ENCODE measurements at places on chromosomes 2 and 18. TPM values are rescaled to one million over a fixed set of nuclear protein-coding genes. Genes with fewer than 3 reads are reported as not detected.

- H3K4me1 ChIP-seq: peaks cover 93% of the 10 kb centered on the region
- peak overlapping the region; percentile 65 for H3K27ac ChIP-seq
- no peak overlapping the region for H3K4me3 ChIP-seq
- no peaks in the 10 kb centered on the region for H3K27me3 ChIP-seq
Measured at GRCh38 chr2:65070172-65070830, 14.1 kb downstream of the CEP68 start.

DNA sequence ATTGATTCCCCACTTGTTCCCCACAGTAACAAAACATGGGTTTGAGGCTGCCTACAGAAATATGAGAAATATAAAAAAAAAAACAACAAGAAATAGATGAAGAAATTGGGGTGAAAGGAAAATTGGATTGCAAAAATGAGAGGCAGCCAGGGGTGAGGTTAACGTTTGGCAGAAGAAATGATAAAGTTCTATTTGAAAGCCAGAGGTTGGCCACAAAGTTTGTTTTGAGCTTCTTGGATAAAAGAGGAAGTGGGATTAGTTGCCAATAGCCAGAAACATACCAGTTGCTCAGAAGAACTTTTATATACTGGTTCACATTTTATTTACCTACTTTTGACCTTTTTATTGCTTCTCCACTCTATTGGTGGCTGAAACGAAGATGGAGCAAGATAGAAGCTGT is 67.5 kb downstream of the FASTKD2 start:
- no peak for DNase-seq
- no peak overlapping the region for H3K4me3 ChIP-seq
- no peaks in the 10 kb centered on the region for H3K4me1 ChIP-seq
- H3K27me3 ChIP-seq: no peaks in the 10 kb centered on the region
- H3K36me3 ChIP-seq: peaks cover 8% of the 10 kb centered on the region

DNA sequence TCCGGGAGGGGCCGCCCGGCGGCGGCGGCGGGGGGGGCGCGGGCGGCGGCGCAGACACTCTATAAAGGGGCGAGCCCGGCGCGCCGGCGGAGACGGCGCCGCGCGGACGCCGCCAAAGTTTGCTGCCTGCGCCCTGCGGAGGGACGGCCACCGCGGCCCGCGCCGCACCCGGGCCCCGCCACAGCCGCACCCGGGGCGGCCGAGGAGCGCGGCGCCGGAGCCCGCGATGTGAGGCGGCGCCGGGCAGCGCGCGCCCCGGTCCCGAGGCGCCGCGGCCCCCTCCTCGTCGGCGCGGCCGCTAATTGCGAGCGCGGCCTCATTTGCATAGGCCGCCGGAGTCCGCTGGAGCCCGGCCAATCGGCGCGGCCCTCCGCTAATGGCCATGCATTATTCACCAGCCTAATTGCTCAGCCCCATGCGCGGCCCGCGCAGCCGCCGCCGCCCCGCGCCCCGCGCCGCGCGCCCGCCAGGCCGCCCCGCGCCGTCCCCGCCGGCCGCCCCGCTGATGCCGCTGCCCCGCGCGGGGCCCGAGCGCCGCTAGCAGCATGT is at the start of gene SALL3:
TSS of gene SALL3 (plus strand) at position 89 of the 549 bp plus-strand sequence. CDS start at position 546, 457 bp downstream.
- no peak for DNase-seq
- no peak within 1 kb of the TSS for H3K27ac ChIP-seq
- peaks cover 96% of the 10 kb centered on the region for H3K27me3 ChIP-seq
- H3K4me3 ChIP-seq: peak within 1 kb of the TSS; percentile 52
- H3K36me3 ChIP-seq: no peaks in the 10 kb centered on the region

DNA sequence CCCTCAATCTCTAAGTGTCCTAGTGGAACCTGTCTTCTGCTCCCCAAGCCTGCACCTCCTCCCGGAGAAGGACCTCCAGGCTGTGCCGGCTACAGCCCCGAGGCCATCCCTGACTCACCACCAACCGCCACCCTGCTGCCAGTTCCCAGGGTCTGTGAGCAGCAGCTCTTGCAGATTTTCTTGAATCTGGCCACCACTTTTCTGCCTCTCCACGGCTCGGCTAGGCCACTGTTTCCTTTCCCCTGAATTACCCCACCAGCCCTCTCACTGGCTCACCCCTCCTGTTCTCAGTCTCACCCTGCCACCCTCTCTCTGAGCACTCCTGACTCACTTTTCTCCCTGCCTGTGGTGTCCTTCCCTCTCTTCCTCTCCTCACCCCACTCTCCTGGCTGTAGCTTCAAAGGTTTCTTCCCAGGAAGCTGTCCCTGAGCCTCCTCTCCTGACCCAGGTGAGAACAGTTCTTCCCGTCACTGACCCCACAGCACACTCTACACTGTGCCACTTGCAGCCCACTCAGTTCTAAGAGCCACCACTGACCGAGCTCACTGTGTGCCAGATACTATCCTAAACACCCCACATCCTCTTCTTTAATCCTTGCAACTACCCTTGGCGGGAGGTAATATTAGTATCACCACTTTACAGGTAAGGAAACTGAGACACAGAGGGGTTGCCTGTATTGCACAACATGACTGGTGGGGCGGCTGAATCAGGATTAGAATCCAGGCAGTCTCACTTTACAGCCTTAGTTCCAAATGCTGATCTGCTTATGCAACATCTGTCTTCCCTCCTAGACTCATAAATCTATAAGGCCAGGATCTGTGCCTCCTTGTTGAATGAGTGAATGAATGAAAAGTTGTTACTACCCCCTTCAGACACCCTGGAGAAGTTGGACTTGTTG is 111.6 kb downstream of the SMAD7 start:
- peak overlapping the region; percentile 90 for H3K27ac ChIP-seq
- H3K4me3 ChIP-seq: no peak overlapping the region
- H3K27me3 ChIP-seq: no peaks in the 10 kb centered on the region
- no peak for DNase-seq
- peaks cover 70% of the 10 kb centered on the region for H3K4me1 ChIP-seq
- no peaks in the 10 kb centered on the region for H3K36me3 ChIP-seq

DNA sequence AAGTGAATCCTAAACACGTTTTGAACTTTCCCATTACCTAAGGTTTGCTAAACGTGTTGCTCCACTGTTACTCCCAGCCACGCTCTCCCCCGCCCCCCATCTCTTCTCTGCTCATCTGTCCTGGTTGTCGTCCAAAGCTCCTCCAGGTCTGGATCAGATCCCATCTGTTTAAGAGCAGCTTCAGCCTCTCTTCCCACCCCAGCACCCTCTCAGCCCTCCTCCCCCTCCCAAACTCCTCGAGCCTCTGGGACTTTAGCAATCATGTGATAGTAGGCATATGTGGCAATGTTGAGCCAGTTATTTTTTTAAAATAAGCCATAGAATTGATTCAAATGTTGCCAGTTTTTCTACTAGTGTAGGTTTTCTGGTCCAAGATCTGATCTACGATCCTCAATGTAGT is 20.0 kb upstream of the LPIN1 start:
- peaks cover 6% of the 10 kb centered on the region for H3K4me1 ChIP-seq
- DNase-seq: no peak
- no peaks in the 10 kb centered on the region for H3K36me3 ChIP-seq
- no peak overlapping the region for H3K4me3 ChIP-seq

DNA sequence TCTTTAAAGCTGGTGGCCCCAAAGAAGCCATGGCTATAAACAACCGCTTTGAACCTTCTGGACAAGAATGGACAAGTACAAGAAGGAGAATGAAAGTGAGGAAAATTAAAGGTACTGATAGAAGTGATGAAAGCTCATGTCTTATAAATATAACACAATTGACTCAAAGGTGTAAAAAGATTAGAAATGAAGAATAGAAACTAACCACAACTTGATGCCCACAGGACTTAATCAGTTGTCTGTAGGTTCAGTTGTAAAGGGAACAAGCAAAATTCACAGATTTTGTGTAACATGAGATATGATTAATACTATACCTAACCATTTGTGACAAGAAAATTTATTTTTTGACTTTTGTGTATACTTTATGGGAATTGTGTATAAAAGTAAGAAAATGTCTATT is 135.7 kb downstream of the NUP35 start:
- no peak overlapping the region for H3K27ac ChIP-seq
- H3K27me3 ChIP-seq: no peaks in the 10 kb centered on the region
- H3K36me3 ChIP-seq: no peaks in the 10 kb centered on the region
- no peaks in the 10 kb centered on the region for H3K4me1 ChIP-seq
- DNase-seq: no peak

DNA sequence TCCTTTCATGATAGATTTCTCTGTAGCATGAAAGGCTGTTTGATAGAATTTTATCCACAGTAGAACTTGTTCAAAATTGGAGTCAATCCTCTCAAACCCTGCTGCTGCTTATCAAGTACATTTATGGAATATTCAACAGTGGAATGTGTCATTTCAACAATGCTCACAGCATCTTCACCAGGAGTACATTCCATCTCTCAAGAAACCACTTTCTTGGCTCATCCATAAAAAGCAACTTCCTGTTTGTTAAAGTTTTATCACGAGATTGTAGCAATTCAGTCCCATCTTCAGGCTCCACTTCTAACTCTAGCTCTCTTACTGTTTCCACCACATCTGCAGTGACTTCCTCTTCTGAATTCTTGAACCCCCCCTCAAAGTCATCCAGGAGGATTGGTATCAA is 29.4 kb downstream of the PDCL3 start:
- no peaks in the 10 kb centered on the region for H3K27me3 ChIP-seq
- no peak overlapping the region for H3K27ac ChIP-seq
- no peaks in the 10 kb centered on the region for H3K36me3 ChIP-seq
- no peak overlapping the region for H3K4me3 ChIP-seq
- no peak for DNase-seq
- H3K4me1 ChIP-seq: no peaks in the 10 kb centered on the region

DNA sequence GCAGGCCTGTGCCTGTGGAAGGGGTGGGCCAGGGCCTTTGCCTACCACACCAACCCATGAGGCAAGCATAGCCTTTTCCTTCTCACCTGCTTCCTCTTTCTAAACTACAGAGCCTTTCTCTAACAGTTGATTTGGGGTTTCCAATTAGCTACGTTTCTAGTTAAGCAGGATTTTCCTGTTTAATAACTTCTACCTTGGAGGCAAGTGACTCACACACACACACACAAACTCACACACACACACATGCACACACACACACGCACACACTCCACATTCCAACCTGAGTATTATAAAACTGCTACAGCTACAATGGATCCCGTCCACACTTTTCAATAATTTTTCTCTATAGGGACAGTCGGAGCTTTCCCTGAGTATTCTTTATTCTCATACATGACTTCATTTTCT is 84.9 kb downstream of the SOX11 start:
- no peak for DNase-seq
- H3K4me1 ChIP-seq: no peaks in the 10 kb centered on the region
- no peaks in the 10 kb centered on the region for H3K27me3 ChIP-seq
- no peaks in the 10 kb centered on the region for H3K36me3 ChIP-seq

DNA sequence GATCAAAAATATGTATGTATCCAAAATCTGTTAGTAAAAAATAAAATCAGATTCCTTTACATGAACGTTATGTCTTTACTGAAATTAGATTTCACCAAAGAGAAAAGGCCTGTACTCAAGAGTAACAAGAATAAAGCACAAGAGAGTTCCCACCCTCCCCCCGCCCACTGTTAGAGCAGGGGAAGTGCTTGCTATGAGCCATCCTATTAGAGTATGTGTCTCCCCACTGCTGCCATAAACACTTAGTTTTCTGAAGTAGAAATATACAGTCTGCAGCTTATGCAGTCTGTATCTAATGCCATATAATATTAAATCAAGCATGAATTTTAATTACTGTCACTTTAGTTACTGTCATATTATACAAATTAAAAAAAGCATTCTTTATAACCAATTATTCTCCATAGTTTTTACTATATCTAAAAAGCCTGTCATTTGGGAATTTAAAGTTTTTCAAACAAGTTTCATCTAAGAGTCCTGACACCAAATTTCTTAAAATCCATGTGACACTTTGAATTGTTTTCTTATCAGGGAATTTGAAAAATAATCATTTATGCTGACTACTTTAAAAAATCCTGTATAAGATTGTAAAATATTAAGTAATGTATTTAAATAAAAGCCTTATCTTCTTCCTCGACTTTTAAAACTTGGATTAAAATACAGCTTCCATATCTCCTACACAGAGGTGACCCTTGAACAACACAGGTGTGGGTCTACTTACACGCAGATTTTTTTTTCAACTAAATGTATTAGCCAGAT is 51.8 kb upstream of the GPR75 start:
- H3K36me3 ChIP-seq: peaks cover 68% of the 10 kb centered on the region
- no peaks in the 10 kb centered on the region for H3K4me1 ChIP-seq
- H3K27ac ChIP-seq: no peak overlapping the region
- no peaks in the 10 kb centered on the region for H3K27me3 ChIP-seq
- no peak for DNase-seq
- no peak overlapping the region for H3K4me3 ChIP-seq

- peaks cover 48% of the 10 kb centered on the region for H3K27me3 ChIP-seq
- H3K4me1 ChIP-seq: no peaks in the 10 kb centered on the region
- H3K27ac ChIP-seq: no peak overlapping the region
- no peak for DNase-seq
Measured at GRCh38 chr2:30738141-30738911, 68.9 kb downstream of the CAPN13 start.

DNA sequence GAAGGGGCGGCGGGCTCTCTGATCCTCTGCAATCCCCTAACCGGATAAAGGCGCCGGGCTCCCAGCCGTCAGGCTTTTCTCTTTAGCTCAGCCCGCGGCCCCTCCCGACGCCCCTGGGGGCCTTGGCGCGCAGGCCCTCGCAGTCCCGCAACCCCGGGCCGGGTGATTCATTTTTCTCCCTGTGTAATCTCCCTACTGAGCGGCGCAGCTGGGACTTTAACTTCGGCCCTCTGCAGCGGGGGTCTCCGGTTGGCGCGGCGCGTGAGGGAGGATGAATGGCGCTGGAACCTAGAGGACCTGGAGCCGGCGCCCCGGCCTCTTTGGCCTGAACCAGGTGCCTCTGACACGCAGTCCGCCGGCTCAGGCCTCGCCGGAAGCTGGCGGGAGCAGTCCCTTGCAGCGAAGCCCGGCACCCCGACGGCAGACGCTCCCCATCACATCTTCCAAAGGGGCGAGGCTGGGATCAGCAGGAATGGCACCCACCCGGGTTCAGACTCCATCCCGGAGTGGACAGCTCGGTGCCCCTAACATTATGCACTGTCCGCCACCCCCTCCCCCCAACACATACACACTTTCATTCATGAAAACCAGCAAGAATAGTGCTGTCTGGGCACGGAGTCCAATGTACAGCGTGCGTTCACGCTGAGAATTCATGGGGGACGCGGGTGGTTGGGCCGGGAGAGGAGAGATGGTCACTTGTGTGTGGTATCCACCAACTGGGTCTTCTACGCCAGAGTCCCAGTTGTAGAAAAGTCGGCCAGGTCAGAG is 1.2 kb downstream of the CNGA3 start:
- peaks cover 100% of the 10 kb centered on the region for H3K27me3 ChIP-seq
- no peak overlapping the region for H3K27ac ChIP-seq
- DNase-seq: no peak
- H3K4me3 ChIP-seq: peak overlapping the region; percentile 47

GRCh38 chr2:61193670-61194561 is 31.9 kb downstream of the C2orf74 start:
- no peaks in the 10 kb centered on the region for H3K27me3 ChIP-seq
- no peak overlapping the region for H3K27ac ChIP-seq
- no peak for DNase-seq
- H3K4me3 ChIP-seq: no peak overlapping the region
- H3K4me1 ChIP-seq: peaks cover 16% of the 10 kb centered on the region

The STRN gene
- total RNA-seq: 55.2 TPM

The AFG3L2 gene
- 136 TPM for total RNA-seq

The KCNF1 gene
- 0.30 TPM for total RNA-seq

The PREB gene
- total RNA-seq: 54.6 TPM

The HOXD10 gene
- total RNA-seq: not detected

The VWA3B gene
- total RNA-seq: 0.52 TPM

The ABCG5 gene
- total RNA-seq: not detected

All from left ventricle myocardium inferior (tissue), 1 donor.